ENCODE measurements at places on chromosomes 16 and 17.

- peak; percentile 80 for DNase-seq
Measured at GRCh38 chr17:17819561-17819995, 17.2 kb downstream of the SREBF1 start.

- DNase-seq: no peak
Measured at GRCh38 chr17:6753006-6753445, 2.8 kb upstream of the XAF1 start.

DNA sequence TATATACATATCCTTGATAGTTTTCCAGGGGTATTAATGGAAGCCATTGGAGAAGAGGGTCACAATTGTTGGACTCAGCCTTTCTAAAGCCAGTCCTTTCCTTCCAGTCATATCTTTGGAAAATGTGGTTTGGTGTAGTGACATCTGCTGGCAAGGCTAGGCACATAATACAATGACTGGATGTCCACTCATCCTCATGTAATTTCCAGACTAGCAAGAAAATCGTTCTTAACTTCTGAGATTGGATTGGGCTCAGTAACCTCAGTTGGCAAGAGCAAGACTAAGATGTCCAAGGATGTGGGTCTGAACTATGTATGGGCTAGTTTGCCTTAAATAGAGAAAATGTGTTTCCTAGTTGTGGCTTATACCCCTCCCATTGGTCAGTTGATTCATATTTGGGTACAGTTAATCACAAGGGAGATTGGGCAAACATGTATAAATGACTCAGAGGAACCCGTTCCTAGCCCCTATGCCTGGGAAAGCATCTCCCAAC, 8.7 kb upstream of the KAT7 start:
- no peak for DNase-seq

GRCh38 chr17:31314782-31315100, 887 bp upstream of the EVI2B start:
- DNase-seq: no peak

DNA sequence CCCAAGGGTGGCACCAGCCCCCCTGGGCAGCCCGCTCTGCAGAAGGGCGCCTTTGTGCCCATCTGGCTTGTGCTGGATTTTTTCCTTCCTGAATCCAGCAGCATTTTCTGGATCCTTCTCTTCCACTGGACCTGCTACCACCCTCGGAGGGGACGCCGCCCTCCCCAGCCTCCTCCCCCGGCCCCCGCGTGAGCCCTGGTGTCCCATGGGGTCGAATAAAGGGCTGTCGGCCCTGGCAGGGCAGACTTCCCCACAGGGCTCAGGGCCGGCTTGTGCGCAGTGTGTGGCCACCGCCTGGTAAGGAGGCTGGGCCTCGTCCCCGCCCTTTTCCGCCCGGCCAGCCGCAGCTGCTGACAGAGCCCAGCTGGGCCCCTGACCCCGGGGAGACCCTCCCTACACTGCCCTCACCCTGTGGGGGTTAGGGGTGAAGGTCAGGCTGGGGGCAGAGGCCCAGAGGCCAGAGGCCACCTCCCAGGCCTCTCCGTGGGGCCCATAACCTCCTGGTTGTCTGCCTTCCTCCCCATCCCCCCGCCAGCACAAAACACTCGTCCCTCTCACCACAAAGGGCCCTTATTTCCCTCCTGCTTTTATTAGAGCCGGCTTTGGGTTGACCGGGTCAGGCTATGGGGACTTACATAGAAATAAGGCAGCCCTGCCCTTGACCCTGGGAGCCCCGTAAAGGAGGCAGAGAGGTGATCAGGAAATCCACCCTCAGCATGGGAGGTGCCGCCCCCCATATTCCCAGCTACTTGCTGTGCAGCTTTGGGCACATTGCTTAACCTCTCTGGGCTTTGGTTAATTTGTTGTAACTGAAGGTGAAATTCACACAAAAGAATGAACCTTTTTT, 179.3 kb upstream of the CIBAR2 start:
- DNase-seq: no peak

DNA sequence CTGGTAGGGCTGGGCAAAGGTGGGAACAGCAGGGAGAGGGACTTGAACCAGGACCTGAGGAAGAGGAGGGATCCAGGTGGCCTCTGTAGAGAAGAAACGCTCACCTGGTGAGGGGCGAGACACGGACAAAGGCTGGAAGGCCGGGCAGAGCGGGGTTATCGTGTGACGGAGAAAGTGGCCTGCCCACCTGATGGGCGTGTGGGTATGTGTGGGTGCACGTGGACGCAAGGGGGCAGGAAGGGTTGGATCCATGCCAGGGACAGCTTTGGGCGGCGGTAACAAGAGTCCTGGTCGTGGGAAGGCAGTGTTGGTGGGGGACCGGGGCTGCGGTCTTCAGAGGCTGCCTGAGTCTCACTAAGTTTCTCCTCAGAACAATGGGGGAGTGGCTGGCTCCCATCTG, 104.1 kb upstream of the GSE1 start:
- DNase-seq: no peak

- DNase-seq: no peak
Measured at GRCh38 chr16:56551796-56552738, 12.8 kb upstream of the MT4 start.

GRCh38 chr17:64214950-64215349, 48.1 kb downstream of the TEX2 start:
- DNase-seq: no peak

DNA sequence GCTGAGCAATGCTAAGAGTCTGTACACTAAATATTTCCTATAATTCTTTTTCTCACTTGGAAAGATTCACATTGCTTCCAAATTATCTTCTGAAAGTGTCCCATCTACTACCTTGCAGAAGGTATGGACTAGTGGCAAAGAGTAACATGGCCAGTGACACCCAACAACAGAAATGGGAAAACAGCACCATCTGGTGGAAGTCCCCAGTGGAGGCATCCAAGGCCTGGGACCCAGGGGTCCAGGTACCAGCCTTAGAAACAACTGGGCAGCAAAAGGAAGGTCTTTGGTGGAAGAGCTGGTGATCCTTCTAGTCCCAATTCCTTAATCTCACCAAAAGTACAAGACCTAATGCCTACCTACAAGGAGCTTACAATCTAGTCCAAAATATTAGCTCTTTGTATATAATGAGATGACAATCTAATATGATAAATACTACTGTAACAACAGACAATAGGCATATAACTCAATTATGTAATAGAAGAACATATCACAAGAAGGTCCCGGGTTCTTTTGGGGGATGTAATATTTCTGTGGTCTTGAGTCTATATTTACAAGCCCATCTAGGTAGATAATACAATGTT, 55.3 kb downstream of the SKAP1 start:
- peak; percentile 6 for DNase-seq

DNA sequence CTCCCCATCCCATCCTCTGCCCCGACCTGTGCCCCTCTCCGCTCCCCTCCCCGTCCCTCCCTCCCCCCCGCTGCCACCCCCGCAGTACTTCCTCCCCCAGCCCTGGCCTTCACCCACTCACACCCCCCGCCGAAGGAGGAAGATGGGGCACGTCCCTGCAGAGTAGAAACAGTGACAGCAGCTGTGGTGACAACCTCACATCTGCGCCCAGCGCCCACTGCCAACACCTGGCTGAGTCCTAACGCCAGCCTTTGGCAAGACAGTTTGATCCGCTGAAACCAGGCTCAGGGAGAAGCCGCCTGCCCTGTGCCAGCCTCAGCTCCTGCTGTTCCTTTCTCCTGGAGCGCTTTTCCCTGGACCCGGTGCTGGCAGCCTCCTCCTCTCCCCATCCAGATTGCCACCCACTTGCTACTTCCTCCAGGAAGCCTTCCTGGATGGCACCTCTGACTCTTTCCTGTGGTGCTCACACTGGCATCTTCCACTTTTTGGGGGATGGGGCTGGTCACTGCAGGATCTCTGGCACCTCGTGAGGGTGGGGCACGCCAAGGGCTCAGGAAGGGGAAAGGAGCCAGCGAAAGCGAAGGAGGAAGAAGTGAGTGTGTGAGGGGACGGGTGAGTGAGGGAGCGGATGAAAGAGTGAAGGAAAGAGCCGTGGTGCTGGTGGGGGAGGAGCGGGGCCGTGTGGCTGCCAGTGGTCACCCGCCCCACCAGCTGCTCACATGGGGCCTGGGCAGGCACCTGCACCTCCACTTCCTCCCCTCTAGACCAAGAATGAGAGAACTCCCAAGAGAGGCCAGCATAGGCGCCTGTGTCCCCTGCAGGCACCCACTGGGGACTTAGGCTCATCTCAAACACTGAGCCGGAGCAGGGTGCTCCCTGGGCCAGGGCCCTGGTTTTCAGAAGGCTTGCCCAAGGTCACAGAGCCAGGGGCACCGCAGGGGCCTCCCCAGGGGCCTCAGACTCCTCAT, 27.0 kb downstream of the ZFPM1 start:
- DNase-seq: no peak

GRCh38 chr17:29113334-29113733, 66.9 kb downstream of the MYO18A start:
- no peak for DNase-seq

DNA sequence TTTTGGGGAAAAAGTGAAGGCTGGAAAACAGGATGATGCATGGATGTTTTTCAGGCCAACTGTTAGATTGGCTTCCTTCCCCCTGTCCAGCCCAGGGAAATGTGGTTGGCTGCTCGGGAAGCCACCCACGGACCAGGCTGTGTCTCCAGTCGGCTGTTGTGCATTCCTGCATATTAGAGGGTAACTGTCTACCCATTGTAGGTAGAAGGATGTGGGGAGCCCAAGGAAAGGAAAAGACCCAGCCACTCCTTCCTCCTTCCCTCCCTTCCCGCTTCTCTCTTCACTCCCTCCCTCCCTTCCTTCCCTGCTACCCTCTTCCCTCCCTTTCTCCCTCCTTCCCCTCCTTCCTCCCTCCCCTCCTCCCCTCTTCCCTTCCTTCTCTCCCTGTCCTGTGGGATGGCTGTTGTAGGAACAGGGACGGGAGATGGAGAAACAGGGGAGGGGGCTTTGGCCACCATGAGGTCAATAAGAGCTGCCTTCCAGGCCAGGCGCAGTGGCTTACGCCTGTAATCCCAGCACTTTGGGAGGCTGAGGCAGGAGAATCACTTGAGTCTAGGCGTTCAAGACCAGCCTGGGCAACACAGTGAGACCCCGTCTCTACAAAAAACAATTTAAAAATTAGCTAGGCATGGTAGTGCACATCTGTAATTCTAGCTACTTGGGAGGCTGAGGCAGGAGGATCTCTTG, 16.9 kb downstream of the SYT17 start:
- DNase-seq: no peak

- no peak for DNase-seq
Measured at GRCh38 chr17:20203018-20203417, 193.9 kb downstream of the SPECC1 start.

- DNase-seq: no peak
Measured at GRCh38 chr17:50445730-50446325, 19.8 kb downstream of the ACSF2 start.
